ENCODE measurements at places on chromosomes 11 and 22.

GRCh38 chr11:43269254-43269918, 42.4 kb upstream of the API5 start:
- no peak for DNase-seq

GRCh38 chr22:42299586-42300258, 29.3 kb upstream of the TCF20 start:
- DNase-seq = no peak

- DNase-seq = no peak
These were observed 12.5 kb downstream of the GDPD5 start for GRCh38 chr11:75513250-75513649.

- no peak for DNase-seq
These were observed 12.2 kb upstream of the RPS3 start for GRCh38 chr11:75386942-75387630.

DNA sequence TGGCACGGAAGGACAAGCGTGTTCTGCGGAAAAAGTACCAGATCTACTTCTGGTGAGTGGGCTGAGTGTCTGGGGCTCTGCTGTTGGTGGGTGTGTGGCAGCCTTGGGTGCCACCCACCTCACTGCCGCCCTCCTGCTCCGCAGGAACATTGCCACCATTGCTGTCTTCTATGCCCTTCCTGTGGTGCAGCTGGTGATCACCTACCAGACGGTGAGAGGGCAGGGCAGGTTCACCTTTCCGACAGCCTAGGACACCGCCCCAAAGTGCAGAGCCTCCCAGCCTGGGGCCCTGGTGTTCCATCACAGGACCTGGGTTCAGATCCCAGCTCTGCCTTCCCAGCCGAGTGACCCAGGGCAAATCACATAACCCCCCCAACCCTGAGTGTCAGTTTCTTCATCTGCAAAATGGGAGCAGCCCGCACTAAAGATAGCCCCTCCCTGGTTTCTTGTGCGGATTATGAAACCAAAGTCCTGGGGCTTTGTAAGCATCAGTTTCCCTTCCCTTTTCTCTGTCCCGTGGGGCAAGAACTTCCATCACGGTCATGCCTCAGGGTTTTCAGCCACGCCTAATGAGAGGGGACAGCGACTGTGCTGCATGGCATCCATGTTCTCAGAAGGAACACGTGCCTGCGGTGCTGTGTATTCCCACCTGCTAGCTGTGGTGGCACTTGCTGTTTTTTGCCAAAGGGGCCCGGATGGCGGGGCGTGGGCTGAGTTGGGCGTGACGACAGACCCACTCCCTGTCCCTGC, 9.8 kb upstream of the TAGLN start:
- DNase-seq = no peak

DNA sequence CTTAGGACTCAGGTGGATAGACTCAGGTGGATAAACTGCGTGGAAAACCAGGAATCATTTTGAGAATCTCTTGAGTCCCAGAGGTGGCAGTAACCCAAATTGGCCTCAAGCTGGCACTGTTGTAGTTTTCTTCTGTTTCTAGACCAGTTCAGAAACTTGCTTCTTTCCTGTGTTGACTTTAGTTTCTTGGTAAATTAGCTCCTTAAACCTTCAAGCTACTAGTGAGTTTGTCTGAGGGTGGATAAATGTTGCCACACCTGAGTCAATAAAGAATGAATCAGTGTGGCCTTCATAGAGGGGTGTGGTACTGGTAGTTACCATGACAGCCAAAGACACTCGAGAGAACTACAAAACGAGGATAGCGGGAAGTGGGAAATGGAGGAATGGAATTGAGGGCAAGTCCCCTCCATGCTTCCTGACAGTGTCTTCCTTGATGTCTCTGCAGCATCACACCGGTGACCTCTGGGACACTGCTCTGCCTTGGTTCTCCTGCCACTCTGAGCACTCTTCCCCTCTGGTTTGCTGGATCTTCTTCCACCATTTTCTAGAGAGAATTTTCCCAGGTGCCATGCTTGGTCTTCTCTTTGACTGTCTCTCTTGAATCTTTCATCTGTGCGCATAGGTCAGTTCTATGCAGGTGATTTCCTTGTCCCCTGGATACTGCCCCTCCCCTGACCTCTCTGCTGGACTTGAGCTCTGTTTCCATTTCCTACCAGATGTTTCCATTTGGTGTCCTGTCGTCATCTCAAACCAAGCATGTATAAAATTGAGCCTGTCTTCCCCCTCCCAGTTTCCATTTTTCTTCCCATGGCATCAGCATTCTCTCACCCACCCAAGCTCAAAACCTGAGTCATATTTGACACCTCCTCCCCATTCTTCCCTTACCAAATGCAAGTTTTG, 7.2 kb downstream of the POLD4 start:
- DNase-seq = peak; percentile 70

DNA sequence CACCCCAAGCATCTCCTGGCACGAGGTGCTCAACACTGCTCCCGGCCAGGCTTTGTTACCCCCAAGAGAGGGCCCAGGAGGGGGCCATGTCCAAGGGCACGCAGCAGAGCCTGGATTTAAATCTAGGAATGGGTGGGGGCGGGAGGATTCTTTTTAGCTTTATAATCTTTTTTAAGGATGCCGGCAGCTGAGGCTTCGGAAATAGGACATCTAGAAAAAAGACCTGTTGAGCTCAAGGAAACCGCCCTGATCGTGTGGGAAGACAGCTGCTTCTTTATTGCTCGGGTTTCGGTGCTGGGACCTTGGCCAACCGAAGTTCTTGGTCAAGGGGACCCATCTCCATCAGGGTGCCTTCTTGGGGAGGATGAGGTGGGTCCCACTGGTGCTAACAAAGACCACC, 317.9 kb downstream of the CTTN start:
- DNase-seq = no peak

DNA sequence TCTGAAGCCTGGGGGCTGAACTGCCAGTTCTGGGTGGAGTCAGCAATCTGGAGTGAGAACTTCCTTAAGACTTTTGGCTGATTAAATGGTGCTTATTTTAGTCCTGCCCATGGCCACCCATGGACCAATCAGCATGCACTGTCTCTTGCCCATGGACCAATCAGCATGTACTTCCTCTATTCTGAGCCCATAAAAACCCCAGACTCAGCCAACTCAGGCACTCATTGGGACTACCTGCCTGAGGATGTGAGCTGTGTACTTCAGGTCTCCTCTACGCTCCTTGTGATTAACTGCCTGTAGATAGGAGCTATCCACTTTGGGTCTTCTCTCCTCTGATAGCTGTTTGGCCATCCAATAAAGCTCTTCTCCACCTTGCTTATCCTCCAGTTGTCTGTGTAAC, 342.3 kb upstream of the CCDC179 start:
- no peak for DNase-seq

GRCh38 chr22:31972180-31972579, 27.8 kb downstream of the YWHAH start:
- DNase-seq = no peak

GRCh38 chr11:45997599-45997998, 75.1 kb downstream of the LARGE2 start:
- DNase-seq = no peak

- DNase-seq = no peak
These were observed 64.2 kb downstream of the ADAMTS15 start for GRCh38 chr11:130512662-130513061.

- peak; percentile 77 for DNase-seq
These were observed 116.9 kb upstream of the SNX19 start for GRCh38 chr11:131033151-131033651.

DNA sequence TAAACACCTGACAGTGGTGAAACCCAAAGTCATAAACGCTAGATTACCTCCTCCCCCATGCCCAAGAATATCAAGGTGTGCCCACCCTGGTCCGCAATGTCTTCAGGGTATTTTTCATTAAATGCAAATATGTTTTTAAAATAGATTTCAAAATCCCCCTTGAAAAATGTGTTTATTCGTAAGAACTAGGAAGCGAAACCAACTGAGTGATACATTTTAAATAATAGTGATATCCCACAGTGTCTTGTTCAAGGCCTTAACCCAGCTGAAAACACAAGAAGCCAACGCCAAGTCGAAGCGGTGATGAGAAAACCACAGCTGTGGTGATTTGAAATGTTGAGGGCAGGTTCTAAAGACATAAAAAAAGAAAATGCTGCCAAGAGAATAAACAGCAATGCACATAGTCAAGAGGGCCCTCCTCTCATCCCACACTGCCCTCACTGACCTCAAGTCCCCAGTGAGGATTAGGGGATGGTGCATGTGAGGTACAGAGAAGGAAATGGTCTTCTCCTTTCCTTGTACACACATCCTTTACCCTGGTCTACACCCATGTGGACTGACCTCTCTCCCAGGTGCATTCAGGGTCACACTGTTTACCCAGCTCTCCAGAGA, 25.5 kb downstream of the KCNJ1 start:
- no peak for DNase-seq

GRCh38 chr11:117572129-117572528, 224.9 kb downstream of the DSCAML1 start:
- DNase-seq = no peak

GRCh38 chr11:3861683-3862082, 6.2 kb downstream of the STIM1 start:
- DNase-seq = no peak

DNA sequence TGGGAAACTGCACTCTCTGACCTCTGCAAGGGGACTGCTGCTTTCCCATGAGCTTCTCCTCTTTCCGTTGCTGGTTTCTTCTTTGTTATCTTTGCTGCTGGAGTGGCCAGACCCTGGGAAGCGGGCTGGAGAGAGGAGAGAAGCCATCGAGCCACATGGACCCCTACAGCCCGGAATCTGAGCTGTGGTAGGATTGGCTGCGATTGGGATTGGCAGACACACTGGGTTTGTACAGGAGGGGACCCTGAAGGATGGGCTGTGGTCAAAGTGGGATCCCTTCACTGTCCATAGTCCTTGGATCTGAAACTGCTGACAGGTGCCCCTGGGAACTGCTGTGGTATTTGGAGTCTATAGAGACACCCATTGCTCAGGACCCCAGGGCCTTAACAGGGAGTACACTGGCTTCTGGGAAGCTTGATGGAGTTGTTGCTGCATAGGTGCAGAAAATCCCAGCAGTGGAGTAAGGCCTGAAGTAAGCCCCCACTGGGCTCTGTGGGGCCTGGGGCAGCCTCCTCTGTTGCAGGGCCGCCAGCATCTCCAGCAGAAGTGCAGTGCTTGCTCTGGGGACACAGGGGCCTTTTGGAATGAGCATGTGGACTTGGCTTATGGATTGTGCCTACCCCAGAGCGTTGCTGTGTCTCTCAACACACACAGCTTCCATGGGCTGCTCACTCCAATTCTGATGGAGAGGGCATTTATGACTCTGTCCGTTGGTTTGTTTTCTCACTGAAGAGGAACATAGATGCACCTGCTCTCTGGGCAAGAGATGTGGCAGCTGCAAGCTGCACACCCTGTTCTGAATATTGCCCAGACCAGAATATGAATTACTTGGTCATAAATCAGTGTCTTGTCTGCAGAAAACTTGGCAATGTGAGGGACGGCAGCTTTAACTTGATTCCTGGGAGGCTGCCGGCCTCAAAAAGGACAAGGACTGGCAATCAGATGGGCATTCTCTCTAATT, 32.0 kb downstream of the BCR start:
- no peak for DNase-seq

- no peak for DNase-seq
These were observed 550.9 kb upstream of the FAT3 start for GRCh38 chr11:91673705-91674104.

- DNase-seq = no peak
These were observed 130.3 kb downstream of the EFCAB6 start for GRCh38 chr22:43681731-43682360.

DNA sequence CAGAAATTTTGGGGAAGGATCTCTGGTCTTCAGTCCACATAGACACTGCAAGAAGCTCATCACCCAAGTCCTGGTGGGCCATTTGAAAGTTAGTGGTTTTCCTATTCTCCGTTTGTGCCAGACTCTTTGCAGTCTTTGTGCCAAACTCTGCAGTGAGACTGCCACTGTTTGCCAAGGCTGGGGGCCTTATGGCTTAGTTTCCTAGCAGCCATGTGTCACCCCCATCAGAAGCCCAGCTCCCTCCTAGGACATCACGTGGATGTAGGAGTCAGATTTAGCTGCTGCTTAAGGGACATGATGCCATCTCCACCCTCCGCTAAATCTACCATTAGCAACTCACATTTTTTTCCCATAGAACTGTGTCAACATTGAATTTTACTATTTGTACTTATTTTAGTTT, 220.0 kb downstream of the C11orf91 start:
- DNase-seq = no peak

DNA sequence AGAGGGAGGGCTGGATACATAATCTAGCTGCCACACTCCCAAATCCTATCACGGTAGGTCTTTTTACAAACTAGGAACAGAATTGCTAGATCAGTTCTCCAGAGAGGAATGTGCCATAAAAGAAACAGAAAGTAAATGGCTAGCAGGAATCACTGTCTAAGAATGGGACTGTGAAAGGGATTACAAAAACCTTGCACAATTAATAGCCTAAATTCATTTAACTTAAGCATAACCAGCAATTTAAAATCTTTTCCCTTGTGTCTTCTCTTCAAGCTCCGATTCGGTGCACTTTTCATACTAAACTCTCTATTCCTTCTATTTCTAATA, 35.2 kb downstream of the APOL5 start:
- DNase-seq = peak; percentile 31

GRCh38 chr11:63462137-63462536, 28.8 kb downstream of the PLAAT5 start:
- no peak for DNase-seq

GRCh38 chr22:19816372-19817119, 38.1 kb downstream of the GNB1L start:
- no peak for DNase-seq

DNA sequence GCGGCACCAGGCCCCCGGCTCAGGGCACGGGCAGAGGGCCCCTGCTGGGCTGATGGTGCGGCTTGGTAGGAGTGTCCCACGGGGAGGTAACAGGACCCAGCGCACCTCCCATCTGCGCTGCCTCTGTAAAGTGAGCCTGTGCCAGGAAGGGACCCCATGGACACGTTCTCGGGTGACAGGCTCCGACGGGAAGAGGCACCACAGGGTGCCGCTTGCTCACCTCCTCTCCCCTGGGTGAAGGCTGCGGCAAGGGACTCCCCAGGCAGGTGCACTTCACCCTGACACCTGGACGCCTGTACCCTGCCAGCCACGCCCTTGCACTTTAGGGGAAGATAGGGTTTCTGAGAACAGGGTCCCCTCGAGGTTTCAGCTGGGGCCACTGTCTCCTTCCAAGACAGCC, 48.1 kb downstream of the SHANK2 start:
- no peak for DNase-seq

DNA sequence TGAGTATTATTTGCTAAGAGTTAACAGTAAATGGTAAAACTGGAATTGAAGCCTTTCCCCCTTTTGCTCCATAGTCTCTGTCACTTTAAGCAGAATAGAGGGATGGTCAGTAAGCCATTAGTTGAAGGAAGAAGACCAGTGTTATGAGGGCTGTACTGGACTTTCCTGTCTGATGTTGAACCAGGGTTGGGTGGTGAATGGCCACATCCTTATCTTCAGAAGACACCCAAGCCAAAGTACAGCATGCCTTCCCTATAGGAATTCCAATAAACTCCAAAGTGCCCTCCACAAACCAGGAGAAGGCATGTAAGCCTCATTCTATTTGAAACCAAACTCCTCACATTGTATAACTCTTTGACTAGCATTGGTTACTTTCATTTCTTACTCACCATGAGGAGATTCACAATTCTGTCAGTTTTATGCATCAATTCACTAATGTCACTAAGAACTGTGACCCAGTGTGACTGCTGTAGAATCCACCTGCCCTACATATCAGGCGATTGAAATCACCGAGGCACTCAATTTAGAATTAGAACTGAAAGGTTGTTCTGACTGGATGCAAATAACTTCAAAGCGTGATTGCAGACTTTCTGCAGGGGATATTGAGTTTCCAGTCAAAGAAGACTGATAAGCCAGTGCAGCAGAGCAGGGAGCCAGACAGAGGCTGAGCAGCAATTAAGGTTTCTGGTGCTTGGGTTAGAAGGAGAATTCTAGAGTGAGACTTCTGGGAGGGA, 107.1 kb upstream of the DDI1 start:
- no peak for DNase-seq

Measured in adipocyte (in vitro differentiated cells).